Heart right ventricle (tissue), 16 donors: ENCODE measurements at places on chromosomes 7 and 10.

GRCh38 chr10:17019696-17020095 is 109.9 kb downstream of the CUBN start:
- H3K27ac ChIP-seq = no peak overlapping the region
- peaks cover 20% of the 10 kb centered on the region for H3K4me1 ChIP-seq
- no peak overlapping the region for H3K4me3 ChIP-seq
- no peaks in the 10 kb centered on the region for H3K36me3 ChIP-seq
- no peak for DNase-seq

DNA sequence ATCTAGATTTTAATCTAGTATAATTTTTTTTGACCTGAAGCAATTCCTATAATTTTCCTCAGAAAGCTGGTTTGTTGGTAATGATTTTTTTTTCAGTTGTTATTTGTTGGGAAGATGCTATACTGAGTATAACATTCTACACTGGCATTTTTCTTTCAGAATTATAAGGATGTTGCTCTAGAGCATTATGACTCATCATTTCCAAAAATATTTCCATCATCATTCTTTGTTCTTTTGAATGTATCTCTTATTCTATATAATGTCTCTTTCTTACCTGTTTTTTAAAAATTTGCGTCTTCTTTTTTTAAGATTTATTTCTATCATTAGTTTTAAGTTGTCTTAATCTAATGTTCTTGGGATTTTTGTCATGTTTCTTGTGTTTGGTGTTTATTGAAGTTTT is 356.5 kb upstream of the KCND2 start:
- H3K36me3 ChIP-seq = no peaks in the 10 kb centered on the region
- no peaks in the 10 kb centered on the region for H3K27me3 ChIP-seq
- no peak overlapping the region for H3K27ac ChIP-seq
- H3K4me3 ChIP-seq = no peak overlapping the region

DNA sequence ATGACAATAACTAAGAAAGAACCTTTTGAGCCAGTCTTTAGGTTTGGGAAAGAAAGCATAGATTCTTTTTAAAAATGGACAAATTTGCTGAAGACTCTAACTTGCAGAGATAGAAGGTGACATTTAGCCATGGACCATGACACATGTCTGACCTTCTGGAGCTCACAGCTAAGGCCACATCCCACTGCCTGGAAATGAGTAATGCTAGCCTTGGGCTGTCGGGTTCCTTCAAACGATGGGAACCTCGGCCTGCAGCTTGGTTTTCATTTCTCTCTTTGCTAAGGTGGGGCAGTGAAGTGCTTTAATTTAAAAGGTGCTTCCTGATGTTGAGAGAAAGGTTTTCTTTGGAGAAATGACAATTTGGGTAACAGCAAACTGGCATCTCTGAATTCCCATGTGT is 223.2 kb downstream of the FANK1 start:
- H3K36me3 ChIP-seq = no peaks in the 10 kb centered on the region
- H3K4me3 ChIP-seq = no peak overlapping the region
- no peaks in the 10 kb centered on the region for H3K4me1 ChIP-seq
- DNase-seq = no peak
- H3K27ac ChIP-seq = no peak overlapping the region

GRCh38 chr10:133276435-133277201 is at the start of gene ADAM8:
ADAM8 (minus strand) TSS chr10:133276868; CDS start chr10:133276817, 51 bp downstream.
- H3K4me3 ChIP-seq = no peak within 1 kb of the TSS
- peaks cover 13% of the 10 kb centered on the region for H3K4me1 ChIP-seq
- peaks cover 21% of the 10 kb centered on the region for H3K27me3 ChIP-seq
- H3K36me3 ChIP-seq = no peaks in the 10 kb centered on the region
- no peak for DNase-seq
- H3K27ac ChIP-seq = no peak within 1 kb of the TSS

DNA sequence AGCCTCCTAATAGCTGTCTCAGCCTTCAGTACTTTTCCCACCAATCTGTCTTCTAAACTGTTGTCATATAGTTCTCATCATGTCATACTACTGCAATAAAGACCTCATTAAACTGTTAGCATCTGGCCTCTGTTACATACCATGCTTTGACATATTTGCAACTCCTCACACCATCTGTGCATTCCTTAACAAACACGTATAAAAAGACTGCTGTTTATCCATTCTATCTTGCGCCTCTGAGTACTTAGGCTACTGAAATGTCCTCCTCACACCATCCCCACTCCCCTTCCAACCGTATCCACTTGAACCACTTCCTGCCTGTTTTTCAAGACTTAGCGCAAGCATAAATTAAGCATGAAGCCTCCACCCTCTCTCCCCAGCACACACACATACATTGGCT is 41.6 kb downstream of the SLC16A9 start:
- H3K27me3 ChIP-seq = no peaks in the 10 kb centered on the region
- no peak for DNase-seq
- no peaks in the 10 kb centered on the region for H3K36me3 ChIP-seq
- no peak overlapping the region for H3K27ac ChIP-seq
- no peaks in the 10 kb centered on the region for H3K4me1 ChIP-seq
- H3K4me3 ChIP-seq = no peak overlapping the region

GRCh38 chr10:124196659-124197058 is 103.3 kb upstream of the CHST15 start:
- H3K36me3 ChIP-seq = no peaks in the 10 kb centered on the region
- no peaks in the 10 kb centered on the region for H3K4me1 ChIP-seq
- no peak overlapping the region for H3K4me3 ChIP-seq
- no peak overlapping the region for H3K27ac ChIP-seq
- no peaks in the 10 kb centered on the region for H3K27me3 ChIP-seq

GRCh38 chr7:6533893-6534495 is 17.3 kb downstream of the GRID2IP start:
- H3K27ac ChIP-seq = no peak overlapping the region
- no peak for DNase-seq
- peaks cover 16% of the 10 kb centered on the region for H3K4me1 ChIP-seq
- H3K4me3 ChIP-seq = no peak overlapping the region

DNA sequence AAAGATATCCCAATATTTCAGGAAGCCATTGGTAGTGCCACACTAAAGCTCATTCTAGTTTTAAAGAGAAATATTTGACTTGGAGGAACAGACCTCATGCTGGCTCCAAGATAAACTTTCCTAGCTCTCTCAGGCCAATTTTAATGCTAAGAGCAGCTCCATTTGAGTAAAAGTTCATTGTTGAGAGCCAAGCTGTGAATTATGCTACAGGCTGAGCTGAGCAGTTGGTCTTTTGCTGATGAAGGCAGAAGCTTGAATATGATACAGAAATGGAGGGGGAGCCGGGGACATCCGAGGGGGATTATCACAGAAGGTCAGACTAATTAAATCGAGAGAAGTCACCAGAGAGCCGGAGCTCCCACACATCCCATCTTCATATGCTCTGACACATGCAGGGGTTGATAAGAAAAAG is 175.7 kb upstream of the AUTS2 start:
- H3K27ac ChIP-seq = no peak overlapping the region
- H3K4me3 ChIP-seq = no peak overlapping the region
- DNase-seq = no peak
- H3K27me3 ChIP-seq = no peaks in the 10 kb centered on the region
- no peaks in the 10 kb centered on the region for H3K4me1 ChIP-seq

DNA sequence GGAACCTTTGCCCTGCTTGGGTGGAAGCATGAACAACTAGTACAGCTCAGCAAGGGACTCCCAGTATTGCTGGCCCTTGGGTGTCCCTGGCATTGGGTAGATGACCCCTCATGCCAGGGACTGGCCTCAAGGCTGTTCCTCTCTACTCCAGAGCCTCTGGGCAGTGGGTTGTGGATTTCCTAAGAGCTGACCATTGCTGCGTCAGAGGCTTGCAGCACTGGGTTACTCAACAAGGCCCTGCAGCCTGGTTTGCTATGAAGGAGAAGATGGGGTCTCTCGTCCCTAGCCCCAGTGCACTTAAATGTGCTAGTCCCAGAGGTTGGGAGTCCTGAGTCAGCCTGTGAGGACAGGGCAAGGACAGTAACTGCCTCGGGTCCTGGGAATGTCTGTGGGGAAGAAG is 2.5 kb downstream of the VSIR start:
- H3K36me3 ChIP-seq = no peaks in the 10 kb centered on the region
- DNase-seq = no peak
- H3K4me3 ChIP-seq = peak overlapping the region; percentile 93

DNA sequence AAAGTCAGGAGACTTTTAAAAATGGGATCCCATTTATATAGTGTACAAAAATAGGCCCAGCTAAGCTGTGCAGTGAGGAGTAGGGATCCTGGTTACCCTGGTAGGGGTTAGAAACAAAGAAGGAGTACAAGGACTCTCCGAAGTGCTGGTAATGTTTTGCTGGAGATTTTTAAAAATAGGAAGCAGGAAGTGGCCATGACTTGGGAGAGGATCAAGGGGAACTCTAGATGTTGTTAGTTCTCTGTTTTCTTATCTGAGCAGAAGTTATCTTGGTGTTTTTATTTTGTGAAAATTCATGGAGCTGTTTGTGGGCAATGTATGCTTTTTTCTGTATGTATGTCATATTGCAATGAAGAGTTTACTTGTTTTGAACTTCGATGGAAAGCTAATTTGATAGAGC is 373.9 kb downstream of the SFMBT2 start:
- H3K4me1 ChIP-seq = peaks cover 17% of the 10 kb centered on the region
- no peak overlapping the region for H3K4me3 ChIP-seq

GRCh38 chr10:28331066-28331465 is 28.2 kb upstream of the MPP7 start:
- H3K27me3 ChIP-seq = no peaks in the 10 kb centered on the region
- no peak for DNase-seq
- H3K4me3 ChIP-seq = no peak overlapping the region
- H3K27ac ChIP-seq = no peak overlapping the region
- no peaks in the 10 kb centered on the region for H3K36me3 ChIP-seq

- H3K4me1 ChIP-seq = peaks cover 12% of the 10 kb centered on the region
- H3K4me3 ChIP-seq = no peak overlapping the region
- no peaks in the 10 kb centered on the region for H3K36me3 ChIP-seq
- no peaks in the 10 kb centered on the region for H3K27me3 ChIP-seq
- no peak for DNase-seq
- no peak overlapping the region for H3K27ac ChIP-seq
These were observed 6.5 kb downstream of the ASL start for GRCh38 chr7:66082083-66082482.

GRCh38 chr7:143458263-143458662 is 15.0 kb downstream of the TAS2R60 start:
- no peak overlapping the region for H3K4me3 ChIP-seq
- H3K4me1 ChIP-seq = no peaks in the 10 kb centered on the region
- no peak overlapping the region for H3K27ac ChIP-seq
- H3K36me3 ChIP-seq = no peaks in the 10 kb centered on the region
